ENCODE measurements at places on chromosomes 2 and 18.

GRCh38 chr2:40113272-40113968 lies 334.4 kb upstream of the THUMPD2 start:
- H3K36me3 ChIP-seq: no peaks in the 10 kb centered on the region
- DNase-seq: no peak
- H3K27ac ChIP-seq: no peak overlapping the region
- no peaks in the 10 kb centered on the region for H3K4me1 ChIP-seq
- H3K27me3 ChIP-seq: no peaks in the 10 kb centered on the region
- H3K4me3 ChIP-seq: no peak overlapping the region

DNA sequence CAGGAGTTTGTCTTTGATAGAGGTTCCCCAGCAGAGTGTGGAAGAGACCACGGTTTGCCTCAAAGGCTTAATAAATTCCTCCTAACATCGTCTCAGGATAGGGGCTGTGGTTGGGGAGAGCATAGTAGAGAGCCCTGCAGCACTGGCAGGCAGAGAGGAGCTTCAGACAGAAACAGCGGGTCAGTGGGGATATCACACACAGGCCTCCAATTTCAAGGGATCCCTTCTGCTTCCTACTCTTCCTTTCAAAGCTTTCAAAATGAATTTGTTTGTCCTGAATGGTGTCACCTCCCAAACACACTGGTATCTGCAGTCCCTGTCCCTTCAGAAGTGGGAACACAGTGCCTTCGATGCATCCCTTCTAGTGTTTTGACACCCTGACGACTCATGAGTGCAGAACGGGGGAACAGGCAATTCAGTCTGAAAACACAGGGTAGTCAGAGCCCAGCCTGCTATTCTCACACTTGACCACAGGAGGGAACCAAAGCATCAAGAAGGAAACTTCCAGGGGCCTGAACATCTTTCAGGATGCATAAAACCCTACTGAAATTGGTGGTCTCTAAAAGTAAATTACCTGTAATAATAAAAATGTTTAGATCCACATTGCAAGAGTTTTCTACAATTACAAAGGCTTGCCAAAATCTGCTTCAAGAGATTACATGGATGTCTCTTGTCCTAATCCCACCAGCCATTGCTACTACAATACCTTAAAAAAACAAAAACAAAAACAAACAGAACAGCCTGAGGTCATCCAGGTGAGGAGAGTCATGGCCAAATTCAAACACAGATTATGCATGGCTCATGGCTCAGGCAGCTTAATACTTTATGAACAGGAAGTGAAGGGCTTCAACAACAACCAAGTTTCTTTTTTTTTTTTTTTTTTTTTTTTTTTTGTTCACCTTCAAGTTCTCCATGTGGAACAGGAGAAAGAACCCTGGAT lies 49.8 kb downstream of the SLC14A2 start:
- peak overlapping the region; percentile 4 for H3K27ac ChIP-seq
- H3K4me1 ChIP-seq: peaks cover 28% of the 10 kb centered on the region
- no peaks in the 10 kb centered on the region for H3K36me3 ChIP-seq
- peak; percentile 72 for DNase-seq
- no peaks in the 10 kb centered on the region for H3K27me3 ChIP-seq
- no peak overlapping the region for H3K4me3 ChIP-seq

DNA sequence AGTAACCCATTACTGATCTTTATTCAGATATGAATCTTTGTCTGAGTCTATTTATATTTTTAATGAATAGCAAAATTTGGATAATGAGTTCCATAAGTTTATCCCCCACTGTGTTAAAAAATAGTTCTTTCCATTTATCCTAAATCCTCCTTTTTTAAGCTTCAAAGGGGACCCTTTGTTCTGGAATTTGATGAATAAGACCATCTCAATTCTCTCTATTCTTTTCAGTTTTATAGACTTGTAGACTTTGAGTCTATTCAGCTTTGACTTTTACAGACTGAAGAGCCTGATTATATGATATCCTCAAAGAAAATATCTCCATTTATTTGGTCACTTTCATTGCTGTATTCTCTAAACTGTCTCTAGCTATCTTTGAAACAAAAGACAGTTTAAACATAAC lies 2146.1 kb upstream of the CELF4 start:
- no peaks in the 10 kb centered on the region for H3K27me3 ChIP-seq
- no peak overlapping the region for H3K27ac ChIP-seq
- H3K4me3 ChIP-seq: no peak overlapping the region
- H3K36me3 ChIP-seq: no peaks in the 10 kb centered on the region
- DNase-seq: no peak

GRCh38 chr2:60470340-60470739 lies 83.1 kb downstream of the BCL11A start:
- H3K4me1 ChIP-seq: peaks cover 4% of the 10 kb centered on the region
- no peak overlapping the region for H3K4me3 ChIP-seq
- no peak overlapping the region for H3K27ac ChIP-seq

DNA sequence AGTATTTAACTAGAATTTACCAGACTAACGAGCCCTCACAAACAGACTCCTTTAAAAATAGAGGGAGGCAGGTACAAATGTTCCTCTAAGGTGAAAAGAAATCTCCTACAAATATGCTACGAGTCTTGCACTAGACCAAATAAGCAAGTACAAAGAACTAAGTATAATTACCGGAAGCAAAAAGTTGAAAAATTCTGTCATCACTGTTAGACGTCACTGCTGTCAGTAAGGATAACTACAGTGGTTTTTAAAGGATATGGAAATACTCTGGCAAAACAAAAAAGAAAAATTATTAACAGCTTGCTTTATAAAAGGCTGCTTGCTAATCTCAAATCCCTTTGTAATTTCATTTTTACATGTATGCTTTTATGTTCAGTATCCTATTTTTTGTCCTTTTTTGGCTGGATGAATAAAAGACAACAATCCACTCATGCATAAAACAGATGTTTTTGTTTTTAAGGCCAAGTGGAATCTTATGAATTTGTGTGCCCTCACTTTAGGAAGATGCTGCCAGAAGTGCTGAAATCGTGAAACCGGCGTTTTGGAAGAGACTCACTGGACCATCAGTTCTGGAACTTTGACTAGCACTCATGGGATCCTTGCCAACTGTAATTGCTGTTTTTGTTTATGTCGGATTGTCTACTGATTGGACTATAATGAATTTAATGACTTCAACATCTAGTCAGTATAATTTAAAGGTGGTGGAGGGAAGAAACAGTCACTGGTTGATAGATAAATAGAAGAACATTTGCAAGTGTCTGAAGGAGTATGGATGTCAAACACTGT lies 6.7 kb downstream of the ZNF521 start:
- H3K27me3 ChIP-seq: no peaks in the 10 kb centered on the region
- no peak for DNase-seq
- H3K36me3 ChIP-seq: no peaks in the 10 kb centered on the region
- no peak overlapping the region for H3K27ac ChIP-seq
- peaks cover 4% of the 10 kb centered on the region for H3K4me1 ChIP-seq

GRCh38 chr2:74725287-74725686 lies 71.2 kb downstream of the SEMA4F start:
- H3K27me3 ChIP-seq: no peaks in the 10 kb centered on the region
- H3K36me3 ChIP-seq: no peaks in the 10 kb centered on the region

DNA sequence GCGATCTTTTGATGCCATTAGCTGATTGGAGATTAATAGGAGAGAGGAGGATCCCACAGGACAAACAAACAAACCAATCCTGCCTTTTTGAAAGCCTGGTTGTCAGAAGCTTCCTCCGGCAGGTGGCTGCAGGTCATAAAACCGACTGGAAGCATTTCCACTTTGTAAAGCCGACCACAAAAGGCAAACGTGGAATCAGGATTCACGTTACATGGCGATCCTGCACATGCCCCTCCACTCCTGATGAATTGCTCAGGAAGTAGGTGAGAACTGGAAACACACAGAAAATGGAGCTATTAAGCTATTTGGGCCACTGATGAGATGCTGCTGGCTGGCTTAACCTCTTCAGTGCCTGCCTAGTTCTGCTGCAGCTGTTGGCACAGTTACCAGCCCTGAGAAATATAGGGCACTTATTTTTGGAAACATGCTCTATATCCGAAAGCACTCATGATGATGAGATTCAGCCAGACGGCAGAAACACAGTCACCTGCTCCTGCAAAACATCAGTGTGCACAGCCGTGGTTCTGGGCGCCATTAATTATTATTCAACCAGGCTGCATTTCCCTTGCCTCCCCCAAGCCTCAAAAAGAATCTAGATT lies 110.3 kb upstream of the ST6GAL2 start:
- H3K36me3 ChIP-seq: no peaks in the 10 kb centered on the region
- DNase-seq: no peak
- no peaks in the 10 kb centered on the region for H3K4me1 ChIP-seq
- H3K27ac ChIP-seq: no peak overlapping the region

DNA sequence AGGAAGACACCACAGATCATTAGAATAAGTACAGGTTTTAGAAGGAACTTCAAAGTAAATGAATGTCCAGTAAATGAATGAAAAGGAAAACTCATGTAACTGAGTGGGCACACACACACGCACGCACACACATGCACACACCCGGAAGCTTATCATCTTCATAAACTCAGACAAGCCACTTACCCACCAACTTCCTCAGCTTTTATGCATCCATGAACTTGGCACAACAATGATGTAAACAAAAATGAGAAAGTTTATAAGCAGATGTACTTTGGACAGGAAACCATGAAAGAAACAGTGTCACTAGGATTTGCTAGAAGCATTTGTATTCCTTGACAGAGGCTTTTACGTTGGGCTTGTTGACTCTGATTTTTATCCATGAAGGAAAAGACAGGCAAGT lies 23.2 kb downstream of the RNF152 start:
- H3K27me3 ChIP-seq: no peaks in the 10 kb centered on the region
- no peaks in the 10 kb centered on the region for H3K36me3 ChIP-seq
- H3K4me3 ChIP-seq: no peak overlapping the region
- peak overlapping the region; percentile 13 for H3K27ac ChIP-seq

DNA sequence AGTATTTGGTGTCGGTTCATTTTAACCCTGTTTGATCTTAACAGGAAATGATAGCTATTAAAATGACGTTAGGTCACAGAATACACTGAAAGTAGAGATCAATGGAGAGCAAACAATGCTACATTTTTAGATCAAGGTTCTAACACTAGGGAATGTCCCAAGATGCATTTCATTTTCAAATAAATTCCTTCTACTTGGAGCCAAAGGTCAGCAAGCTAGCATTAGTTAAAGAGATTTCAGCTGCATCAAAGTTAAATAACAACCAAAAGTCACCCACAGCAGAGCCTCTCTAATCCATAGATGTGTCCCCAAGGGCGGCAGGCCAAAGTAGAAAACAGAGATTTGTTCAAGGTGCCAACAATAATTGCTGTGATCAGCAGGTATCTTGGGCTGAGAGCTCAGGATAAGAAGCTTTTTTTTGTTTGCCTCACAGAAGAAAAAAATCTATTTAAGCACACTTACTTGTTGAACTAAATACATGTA lies 1233.6 kb upstream of the TMEFF2 start:
- no peaks in the 10 kb centered on the region for H3K36me3 ChIP-seq
- H3K4me1 ChIP-seq: no peaks in the 10 kb centered on the region
- no peak for DNase-seq

GRCh38 chr2:159793326-159793725 lies 4.7 kb downstream of the CD302 start:
- H3K4me1 ChIP-seq: peaks cover 24% of the 10 kb centered on the region
- no peaks in the 10 kb centered on the region for H3K27me3 ChIP-seq
- DNase-seq: no peak
- no peaks in the 10 kb centered on the region for H3K36me3 ChIP-seq

DNA sequence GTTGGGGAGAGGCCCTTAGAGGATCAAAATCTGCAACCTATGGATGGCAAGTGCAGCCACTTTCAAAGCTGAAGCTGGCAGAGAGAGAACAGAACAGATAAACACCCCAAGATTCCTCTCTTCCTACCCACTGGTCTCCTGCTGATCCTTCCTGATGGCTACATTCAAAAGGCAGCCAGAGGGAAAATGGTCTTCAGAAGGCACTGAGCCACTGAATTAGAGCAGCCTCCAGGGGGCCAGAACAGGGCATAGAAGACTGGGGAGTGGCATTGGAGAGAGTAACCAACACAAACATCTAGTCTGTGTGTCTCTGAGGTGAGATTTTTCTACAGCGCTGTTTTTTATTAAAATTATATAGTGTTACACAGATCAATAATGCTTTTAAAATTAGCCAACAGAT lies 432.6 kb downstream of the PARD3B start:
- peaks cover 4% of the 10 kb centered on the region for H3K4me1 ChIP-seq
- H3K27me3 ChIP-seq: no peaks in the 10 kb centered on the region
- H3K4me3 ChIP-seq: no peak overlapping the region
- DNase-seq: no peak
- no peaks in the 10 kb centered on the region for H3K36me3 ChIP-seq
- H3K27ac ChIP-seq: no peak overlapping the region

DNA sequence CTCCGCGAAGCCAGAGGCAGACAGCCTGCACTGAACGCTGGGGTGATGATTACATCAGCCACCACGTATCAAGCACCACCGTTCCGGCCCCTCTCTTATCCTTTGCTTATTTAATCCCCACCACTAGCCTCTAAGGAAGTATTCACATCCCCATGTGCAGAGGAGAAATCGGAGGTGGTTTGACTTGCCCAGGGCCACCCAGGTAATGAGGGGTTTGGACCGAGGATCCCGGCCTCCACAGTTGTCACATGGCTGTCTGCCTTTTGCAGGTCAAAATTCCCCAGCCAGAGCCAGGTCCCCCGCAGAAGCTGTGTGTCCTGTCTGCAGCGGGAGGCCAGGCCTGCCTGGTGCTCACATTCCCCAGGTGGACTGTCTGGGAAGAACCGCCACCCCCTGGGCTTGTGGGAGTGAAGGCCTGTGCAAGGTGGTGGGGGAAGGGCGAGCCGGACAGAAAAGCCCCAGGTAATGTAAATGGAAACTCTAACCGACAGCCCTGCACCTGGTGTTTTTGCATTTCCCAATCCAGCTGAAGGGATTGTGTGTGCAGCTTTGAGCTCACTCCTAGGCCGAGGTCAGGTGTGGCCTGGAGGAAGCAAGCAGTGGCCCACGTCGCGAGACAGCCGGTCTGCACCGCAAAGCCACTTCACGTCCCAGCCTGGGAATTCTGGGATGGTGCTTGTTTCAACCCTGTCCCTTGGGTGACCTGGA lies 108.5 kb upstream of the ID2 start:
- H3K4me1 ChIP-seq: peaks cover 33% of the 10 kb centered on the region
- H3K27ac ChIP-seq: no peak overlapping the region
- no peaks in the 10 kb centered on the region for H3K27me3 ChIP-seq
- DNase-seq: no peak
- H3K36me3 ChIP-seq: no peaks in the 10 kb centered on the region
